ENCODE measurements at places on chromosomes 5 and 9.

DNA sequence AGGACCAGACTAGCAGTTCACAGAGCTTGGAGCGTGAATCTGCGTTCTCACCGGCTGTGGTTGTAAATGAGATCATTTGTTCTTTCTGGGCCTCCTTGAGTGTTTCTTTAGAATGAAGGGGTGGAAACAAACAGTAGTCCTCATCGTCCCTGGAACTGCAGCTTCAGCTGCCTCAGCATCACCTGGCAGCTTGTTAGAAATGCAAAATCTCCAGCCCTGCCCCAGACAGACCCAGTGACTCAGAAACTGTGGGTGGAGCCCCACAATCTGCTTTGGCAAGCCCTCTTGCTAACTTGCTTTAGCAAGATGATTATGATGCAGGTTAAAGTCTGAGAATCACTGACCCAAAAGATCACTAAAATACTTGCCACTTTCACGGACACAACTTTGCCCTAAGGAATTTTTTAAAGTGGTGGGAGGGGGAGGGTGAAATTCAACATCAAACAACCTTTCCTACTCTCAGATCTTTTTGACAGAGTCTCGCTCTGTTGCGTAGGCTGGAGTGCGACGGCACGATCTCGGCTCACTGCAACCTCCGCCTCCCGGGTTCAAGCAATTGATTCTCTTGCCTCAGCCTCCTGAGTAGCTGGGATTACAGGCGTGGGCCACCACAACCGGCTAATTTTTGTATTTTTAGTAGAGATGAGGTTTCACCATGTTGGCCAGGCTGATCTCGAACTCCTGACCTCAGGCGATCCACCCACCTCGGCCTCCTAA is 86.0 kb downstream of the BRINP1 start:
- DNase-seq, result peak; percentile 69

- DNase-seq, result no peak
These were observed 220.3 kb downstream of the SPATA31D1 start for GRCh38 chr9:82208741-82209450.

DNA sequence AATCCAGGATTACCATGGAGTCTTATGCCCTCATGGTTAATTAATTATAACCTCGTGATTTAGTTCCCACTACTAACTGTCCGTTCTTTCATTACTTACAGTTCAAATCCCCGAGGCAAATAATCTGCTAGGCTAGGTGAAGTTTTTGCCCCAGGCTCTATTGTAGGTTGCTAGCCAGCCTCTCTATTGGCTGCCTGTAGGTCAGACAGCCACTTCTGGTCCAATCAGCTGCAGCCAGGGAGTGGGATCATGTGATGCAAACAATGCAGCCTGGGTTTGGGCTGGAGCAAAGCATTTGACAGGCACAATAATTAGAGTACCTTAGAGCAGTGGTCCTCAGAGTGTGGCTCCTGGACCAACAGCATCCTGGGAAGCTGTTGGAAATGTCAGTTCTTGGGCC is 17.7 kb downstream of the TMEM252 start:
- DNase-seq, result no peak

- DNase-seq, result no peak
These were observed 572.6 kb upstream of the CLINT1 start for GRCh38 chr5:158431369-158432029.

DNA sequence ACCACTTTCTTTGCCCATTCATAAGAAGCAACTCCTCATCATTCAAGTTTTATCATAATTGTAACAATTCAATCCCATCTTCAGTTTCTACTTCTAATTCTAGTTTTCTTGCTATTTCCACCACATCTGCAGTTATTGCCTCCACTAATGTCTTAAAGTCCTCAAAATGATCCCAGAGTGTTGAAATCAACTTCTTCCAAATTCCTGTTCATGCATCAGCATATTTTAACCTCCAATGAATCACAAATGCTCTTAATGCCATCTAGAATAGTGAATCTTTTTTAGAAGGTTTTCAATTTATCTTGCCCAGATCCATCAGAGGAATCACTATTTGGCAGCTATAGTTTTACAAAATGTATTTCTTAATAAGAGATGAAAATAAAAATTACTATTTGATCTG is 3.2 kb upstream of the SRP19 start:
- DNase-seq, result no peak

- no peak for DNase-seq
These were observed 157.8 kb upstream of the FTMT start for GRCh38 chr5:121693864-121694263.

- DNase-seq, result peak; percentile 63
These were observed 21.1 kb downstream of the AP3B1 start for GRCh38 chr5:78273436-78273835.

GRCh38 chr9:112760821-112761220 is 10.3 kb downstream of the SNX30 start:
- DNase-seq, result no peak

DNA sequence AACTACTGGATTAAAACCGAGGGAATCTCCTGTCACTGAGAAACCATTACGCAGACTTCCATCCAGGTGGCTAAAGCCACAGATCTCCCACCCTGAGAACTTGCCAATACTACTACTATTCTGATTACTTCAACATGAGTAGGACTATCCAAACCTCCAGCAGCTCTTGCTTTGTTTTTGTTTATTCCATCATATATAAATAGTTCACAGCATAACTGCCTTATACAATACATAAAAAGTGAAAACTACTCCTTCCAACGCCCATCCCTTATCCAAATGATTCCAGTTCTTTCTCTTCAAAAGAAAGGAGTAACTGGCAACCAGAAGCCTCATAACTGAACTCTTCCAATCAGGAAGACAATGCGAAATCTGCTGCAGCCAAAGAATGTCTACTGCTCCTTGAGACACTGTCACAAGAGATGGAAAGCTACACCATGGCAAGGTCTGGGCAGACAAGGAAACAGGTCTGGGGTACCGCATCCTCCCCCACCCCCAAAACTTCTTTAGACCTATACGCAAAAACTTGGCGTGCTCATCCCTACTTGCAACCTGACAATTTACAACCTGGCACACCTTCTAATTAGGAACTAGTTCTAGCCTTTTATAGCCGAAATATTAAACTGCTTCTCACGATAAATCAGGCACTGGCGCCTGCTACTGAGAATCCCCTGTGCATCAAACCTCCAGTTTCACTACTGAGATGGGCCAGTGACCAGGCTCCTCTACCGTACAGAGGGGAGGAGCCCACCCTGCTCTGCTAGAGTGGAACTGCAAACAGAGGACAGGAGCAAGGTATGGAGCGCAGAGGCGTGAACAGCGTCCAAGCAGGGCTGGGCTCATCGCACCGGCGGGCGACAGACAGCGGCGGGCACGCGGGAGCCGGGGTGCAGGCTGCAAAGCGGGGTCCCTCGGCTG is 986 bp downstream of the PLPP1 start:
- DNase-seq, result peak; percentile 65

- no peak for DNase-seq
These were observed 40.0 kb downstream of the NIM1K start for GRCh38 chr5:43231977-43232376.

GRCh38 chr9:84893419-84894128 is 224.0 kb downstream of the NTRK2 start:
- DNase-seq, result no peak

DNA sequence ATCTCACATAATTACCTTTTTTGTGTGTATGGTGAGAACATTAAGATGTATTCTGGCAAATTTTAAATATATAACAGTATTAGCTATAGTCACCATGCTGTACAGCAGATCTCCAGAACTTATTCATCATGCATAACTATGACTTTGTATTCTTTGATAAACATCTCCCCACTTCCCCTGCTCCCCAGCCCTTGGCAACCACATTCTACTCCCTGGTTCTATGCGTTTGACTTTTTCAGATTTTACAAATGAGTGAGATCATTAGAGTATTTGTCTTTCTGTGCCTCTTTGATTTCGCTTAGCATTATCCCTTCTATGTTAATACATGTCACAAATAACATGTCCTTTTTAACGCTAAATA is 49.4 kb downstream of the SMC2 start:
- DNase-seq, result no peak

DNA sequence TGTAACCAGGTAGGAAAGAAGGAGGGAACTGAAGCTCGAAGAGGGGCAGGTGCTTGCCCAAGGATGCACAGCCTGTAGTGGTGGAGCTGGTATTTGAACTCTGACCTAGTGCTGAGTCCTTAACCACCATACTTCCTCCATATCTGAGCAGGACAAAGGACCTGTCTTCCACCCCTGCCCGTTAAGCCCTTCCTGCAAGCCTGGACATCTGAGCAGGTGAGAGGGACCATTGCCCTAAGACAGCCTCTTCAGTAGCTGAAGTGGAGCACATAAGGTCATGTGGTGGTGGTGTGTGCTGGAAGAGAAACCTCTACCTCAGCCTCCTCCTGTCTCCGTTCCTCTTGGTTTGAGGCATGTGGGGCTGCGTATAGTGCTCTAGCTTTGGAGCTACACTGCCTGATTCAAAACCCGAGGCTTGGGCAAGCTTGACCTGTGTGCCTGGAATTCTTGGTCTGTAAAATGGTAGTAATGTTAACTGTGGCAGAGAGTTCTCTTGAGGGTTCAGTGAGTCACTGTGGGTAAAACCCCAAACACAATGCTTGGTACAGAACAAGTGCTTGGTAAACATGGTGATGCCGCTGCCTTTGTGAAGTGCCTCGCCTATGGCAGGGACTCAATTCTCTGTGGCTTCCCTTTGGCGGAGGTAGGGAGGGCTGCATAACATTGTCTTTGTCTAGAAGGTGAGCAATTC is 7.4 kb downstream of the GALNT10 start:
- no peak for DNase-seq

- no peak for DNase-seq
These were observed 54.7 kb downstream of the ESM1 start for GRCh38 chr5:54930736-54931135.

DNA sequence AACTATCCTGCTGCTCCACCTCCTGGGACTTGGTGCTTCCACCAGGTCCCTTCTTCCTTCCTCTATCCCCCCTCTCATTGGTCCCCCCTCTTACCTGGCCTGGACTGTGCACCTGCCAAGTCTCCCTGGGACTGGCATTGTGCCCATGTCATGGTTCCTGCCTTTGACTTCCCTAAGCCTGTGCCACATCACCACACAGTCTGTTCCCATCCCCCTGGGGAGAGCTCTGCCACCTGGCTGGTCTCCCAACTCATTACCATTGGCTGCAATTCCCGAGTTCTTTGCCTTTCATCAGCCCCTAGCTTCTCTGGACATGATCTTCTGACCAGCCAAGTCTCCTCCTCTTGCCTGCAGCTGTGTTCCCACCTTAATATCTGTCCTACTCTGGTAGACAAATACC is 180.3 kb downstream of the SREK1 start:
- DNase-seq, result peak; percentile 4

GRCh38 chr5:125275725-125276090 is 529.3 kb upstream of the ZNF608 start:
- DNase-seq, result no peak

DNA sequence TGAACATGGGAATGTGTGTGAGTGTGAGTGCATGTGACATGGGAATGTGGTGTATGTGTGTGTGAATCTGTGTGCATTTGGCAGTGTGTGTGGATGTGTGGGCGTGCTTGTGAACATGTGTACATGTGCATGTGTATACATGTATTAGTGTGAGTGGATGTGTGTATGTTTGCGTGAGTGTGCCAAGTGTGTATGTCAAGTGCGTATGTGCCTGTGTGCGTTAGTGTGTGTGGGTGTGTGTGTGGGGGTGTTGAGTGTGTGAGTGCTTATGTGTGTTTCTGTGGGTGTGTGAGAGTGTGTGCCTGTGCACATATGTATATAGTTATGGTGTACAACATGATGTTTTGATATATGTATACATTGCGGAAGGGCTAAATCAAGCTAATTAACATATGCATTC is 244.3 kb downstream of the GADD45G start:
- no peak for DNase-seq

GRCh38 chr5:116740771-116741170 is 166.1 kb upstream of the SEMA6A start:
- peak; percentile 84 for DNase-seq
